Activated CD4-positive, alpha-beta T cell treated with anti-CD3 and anti-CD28 coated beads, Interleukin-2, amount 50 U/mL, for 24 hours (primary cell): ENCODE measurements at places on chromosomes 12 and 14.
A peak's percentile ranks its signal among the peaks of the same experiment; 100 is the strongest.

DNA sequence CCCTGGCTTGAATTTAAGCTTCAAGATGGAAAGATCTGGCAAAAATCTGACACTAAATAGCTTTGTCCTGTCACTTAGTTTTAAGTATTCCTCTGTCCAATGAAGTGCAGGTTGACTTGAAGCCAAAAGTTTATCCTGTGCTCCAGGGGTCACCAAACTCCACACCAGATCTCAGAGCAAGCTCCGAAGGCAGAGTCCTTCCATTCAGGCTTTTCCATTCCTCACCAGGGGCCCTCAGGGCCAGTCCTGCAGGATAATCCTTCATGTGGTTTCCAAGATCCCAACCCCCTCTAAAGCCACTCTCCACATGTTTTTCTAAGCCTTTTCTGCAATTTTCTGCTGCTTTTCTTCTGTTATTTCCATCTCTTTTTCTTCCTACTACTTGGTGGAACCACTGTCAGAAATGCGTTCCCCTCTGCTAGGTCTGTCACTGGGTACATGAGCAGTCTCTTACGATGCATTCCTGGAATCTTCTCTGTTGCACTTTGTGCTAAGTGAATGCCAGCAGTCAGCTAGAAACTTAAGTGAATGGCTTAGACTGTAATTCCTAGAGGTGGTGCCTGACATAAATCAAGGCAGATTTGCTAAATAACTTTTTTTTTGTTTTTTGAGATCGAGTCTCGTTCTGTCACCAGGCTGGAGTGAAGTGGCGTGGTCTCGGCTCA, 251.4 kb downstream of the MSRB3 start:
- no peak for DNase-seq

DNA sequence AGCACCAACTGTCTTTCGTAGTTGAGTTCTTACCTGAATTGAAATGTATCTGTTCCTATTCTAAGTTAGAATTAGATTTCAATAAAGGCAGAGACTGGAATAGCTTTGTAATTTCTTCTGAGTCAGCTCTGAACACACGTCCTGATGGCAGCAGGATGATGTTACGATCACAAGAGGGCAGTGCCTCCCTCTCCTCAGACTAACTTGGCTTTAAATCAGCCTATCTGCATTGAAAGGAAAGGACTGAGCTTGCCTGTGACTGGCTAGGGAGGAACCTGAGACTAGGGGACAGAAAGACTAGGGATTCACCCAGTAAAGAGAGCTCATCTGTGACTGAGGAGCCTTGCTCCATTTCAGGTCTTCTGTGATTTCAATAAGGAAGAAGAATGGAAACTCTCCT, 323.7 kb upstream of the OR4E1 start:
- DNase-seq = no peak

GRCh38 chr12:71892059-71892458, 46.6 kb upstream of the TPH2 start:
- no peak for DNase-seq

GRCh38 chr12:47889040-47889439, 15.8 kb downstream of the VDR start:
- no peak for DNase-seq

DNA sequence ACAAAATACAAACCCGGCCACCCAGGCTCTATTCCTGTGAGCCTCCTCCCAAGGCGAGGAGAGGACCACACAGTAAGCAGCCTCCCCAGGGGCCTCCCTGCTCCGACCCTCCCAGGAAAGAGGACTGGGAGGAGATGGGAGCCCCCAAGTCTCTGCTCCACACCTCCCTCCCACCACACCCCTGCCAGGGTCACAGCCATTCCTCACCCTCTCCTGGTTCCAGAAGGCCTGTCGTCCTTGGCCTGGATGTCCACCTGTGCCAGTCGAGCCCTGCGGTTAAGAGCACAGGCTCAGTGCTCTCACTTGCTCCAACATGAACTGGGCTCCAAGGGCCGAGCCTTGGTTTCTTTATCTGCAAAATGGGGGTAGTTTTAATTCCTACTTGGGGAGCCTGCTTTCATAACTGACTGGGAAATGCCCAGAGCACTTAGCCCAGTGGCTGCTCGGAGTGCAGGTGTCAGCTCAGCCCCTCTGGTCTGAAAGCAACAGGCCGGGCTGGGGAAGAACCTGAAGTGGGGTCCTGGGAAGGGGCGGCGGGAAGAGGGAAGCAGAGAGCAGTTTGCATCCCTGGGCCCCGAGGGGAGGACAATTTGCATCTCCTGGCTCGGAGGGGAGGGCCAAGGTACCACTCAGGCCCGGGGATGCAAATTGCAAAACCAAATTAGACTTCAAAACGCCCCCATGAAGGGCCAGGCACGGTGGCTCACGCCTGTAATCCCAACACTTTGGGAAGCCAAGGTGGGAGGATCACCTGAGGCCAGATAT, 23.6 kb downstream of the TCHP start:
- no peak for DNase-seq

DNA sequence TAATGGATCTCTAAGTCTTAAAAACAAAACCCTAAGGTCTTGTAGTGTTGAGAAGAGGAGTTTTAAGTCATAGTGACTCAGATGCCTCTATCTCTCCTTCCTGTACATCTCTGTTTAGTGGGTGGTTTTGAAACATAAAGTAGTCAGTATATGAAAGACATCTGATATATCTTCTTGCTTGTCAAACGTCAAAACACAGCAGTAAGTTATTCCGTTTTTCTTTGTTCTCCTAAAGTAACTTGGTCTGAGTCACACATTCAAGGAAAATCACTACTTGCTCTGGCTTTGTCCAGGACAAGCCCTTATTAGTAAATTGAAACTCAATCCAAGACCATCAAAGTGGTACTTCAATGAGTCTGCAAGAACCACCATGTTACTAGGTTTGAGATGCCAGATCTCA, 1172.5 kb downstream of the BCL11B start:
- DNase-seq = no peak

DNA sequence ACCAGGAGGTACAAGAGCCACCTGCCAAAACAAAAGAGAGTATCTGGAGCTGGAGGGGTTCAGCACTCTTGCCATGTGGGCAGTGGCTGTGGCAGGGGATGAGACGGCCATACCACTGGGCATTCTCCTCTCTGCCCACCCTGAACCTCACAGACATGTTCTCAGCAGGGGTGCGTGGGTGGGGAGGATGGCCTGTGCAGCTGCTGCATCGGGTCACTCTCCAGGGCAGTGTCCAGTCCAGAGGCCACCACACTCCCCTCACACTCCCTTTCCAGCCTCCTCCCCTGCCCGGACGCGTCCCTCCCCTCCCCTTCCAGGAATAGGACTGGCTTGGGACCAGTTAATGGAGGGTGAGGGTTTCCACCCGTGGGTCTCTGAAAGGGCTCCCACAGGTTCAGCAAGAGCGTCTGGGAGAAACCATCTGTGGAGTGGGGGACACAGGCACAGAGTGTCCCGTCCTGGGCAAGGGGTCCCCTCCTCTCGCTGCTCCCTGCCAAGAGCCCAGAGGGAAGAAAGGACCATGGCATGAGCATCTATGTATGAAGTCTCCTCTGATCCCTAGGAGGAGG, 501 bp downstream of the C1R start:
- no peak for DNase-seq

GRCh38 chr14:81938341-81938740, 404.7 kb upstream of the SEL1L start:
- DNase-seq = no peak

DNA sequence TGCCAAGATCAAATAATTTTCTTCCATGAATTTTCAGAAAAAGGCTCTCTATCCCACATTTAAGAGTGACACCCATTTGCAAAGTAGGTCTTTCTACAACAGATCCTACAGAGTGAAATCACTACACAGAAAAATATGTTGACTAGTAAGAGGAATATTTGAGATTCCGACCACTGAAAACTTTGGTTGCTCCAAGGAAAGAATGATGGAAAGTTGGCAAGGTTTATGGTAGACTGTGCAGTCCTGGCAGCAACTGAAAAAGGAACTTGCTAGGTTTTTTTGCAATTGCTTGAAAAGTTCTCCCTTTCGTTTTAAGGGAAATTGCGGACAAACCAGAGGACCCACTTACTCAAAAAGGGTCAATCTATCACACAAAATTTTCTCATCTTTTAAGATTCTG, 83.1 kb upstream of the TSPAN8 start:
- DNase-seq = no peak

GRCh38 chr14:41597647-41598046, 9.0 kb upstream of the LRFN5 start:
- DNase-seq = no peak

DNA sequence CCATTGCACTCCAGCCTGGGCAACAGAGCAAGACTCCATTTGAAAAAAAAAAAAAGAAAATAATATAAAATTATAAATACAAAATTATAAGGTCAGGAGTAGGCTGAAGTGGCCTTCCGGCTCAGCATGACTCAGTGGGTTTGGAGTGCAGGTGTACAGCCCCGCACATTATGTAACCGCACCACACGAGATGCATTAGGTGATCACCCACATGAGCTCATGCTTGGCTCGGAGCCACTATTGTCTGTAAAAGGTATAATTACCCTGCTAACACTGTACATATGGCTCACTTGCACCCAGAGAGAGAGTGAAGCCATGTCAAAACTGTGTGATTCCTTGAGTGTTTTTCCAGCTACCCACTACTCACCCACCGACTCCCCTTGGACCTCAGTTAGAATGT, 557.0 kb downstream of the SLC6A15 start:
- no peak for DNase-seq

DNA sequence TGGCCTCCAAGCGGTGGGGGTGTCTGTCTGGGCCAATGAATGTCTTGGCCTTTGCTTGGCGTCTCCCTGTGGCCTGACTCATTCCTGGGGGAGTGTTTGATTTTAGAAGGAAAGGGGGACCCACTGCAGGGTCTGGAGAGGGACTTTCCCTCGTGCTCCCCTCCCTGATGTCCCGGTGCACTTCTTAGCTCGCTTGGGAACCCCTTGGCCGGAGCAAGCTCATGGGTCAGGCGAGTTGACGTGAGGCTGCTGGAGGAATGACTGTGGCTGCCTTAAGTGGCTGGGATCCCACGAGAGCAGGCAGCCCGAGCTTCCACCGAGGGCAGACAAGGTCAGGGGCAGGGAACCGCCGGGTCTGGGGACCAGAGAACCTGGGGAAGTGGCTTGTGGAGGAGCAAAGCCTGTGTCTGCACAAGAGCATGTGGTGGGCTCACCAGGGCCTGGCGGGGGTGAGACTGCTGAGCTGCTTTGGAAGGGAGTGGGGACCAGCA, 218.4 kb upstream of the C14orf180 start:
- no peak for DNase-seq

- DNase-seq = no peak
These were observed 424.7 kb downstream of the TMEM117 start for GRCh38 chr12:44260581-44260980.

- DNase-seq = no peak
These were observed 204 bp downstream of the HSP90AA1 start for GRCh38 chr14:102086709-102086971.

GRCh38 chr14:97380539-97380941, 583.4 kb downstream of the VRK1 start:
- DNase-seq = peak; percentile 70

- DNase-seq = no peak
These were observed 14.1 kb upstream of the LRP1-AS start for GRCh38 chr12:57161491-57161890.

- no peak for DNase-seq
These were observed 174.8 kb downstream of the LRIG3 start for GRCh38 chr12:58745348-58746125.

DNA sequence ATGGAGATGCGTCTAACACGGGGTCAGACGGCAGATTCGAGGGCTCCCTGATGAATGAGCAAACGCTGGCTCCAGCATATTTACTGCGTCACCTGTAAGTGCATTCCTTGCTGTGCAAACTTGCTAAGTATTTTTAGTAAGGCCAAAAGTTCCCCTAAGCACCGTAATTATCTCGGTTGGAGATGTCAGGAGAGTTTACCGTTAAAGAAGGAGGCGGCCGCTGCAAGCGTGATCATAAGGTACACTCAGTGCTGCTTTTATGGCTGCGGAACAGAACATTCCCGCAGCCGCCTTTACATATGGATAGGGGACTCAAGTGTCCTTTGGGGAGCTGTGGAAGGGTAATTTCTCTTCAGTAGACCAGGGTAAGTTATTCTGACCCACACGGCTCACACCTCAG, 175.6 kb downstream of the GLT1D1 start:
- DNase-seq = no peak

GRCh38 chr14:57747036-57747435, 118.9 kb downstream of the SLC35F4 start:
- DNase-seq = no peak

DNA sequence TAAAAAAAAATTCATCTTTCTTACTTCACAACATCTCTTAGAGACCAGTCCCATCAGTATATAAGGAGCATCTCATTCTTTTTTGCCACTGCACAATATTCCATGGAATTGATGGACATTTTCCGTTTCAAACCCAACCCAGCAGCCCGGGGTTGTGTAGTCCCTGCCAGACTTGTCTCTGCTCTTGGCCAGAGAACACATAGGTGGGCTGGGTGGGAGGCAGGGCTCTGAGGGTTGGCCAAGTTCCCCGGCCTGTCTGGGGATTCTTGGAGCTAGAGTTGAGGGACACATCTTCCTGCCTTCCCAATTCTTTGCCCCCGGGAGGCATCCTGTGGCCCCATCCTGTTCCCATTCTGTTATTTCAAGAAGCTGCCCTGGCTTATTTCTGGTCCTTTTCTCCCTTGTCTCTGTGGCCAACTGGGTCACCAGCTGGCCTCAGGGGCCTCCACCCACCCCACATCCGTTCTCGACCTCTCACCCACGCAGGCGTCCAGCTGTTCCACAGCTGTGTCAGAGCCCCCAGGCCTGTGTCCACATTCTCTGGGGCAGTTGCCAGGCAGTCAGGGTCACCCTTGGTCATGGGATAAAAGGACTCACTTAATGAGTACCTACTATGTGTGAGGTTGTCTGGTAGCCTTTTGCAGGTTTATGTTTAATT, 52.0 kb upstream of the CCDC63 start:
- no peak for DNase-seq

DNA sequence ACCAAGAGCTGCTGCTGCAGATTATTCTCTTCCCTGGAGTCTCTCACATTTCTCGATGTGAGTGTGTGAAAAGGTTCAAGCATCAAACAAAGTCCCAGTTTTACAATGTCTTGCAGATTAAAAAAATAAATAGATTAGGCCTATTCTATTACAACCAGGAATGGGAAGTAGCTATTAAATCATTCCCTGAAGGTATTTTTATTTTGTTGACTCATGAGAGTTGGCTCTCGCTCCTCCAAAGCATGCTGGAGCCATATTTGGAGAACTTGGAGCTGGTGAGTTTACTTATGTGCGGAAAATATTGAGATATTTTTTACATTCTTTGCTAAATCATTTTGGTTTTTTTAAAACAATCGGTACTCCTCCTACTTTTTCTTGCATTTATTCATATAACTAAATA, 572.3 kb downstream of the ETNK1 start:
- no peak for DNase-seq

GRCh38 chr12:4273652-4274395, at the start of gene CCND2:
Gene CCND2 (plus strand): TSS chr12:4273762. CDS start chr12:4274041, 279 bp downstream.
- DNase-seq = peak; percentile 58

- no peak for DNase-seq
These were observed 8.1 kb upstream of the GLTP start for GRCh38 chr12:109888179-109889020.

- no peak for DNase-seq
These were observed 159.2 kb downstream of the PAX9 start for GRCh38 chr14:36820901-36821300.

GRCh38 chr14:96214793-96215192, 10.2 kb downstream of the BDKRB2 start:
- DNase-seq = no peak

GRCh38 chr12:106903241-106903945, 52.3 kb upstream of the TMEM263 start:
- DNase-seq = peak; percentile 55

- no peak for DNase-seq
These were observed 82.2 kb downstream of the PPP2R5C start for GRCh38 chr14:101843665-101844064.
